ENCODE measurements at places on chromosomes 7 and 10. TPM values are rescaled to one million over a fixed set of nuclear protein-coding genes. Genes with fewer than 3 reads are reported as not detected.

The PDGFA gene
- 16.1 TPM for total RNA-seq

DNA sequence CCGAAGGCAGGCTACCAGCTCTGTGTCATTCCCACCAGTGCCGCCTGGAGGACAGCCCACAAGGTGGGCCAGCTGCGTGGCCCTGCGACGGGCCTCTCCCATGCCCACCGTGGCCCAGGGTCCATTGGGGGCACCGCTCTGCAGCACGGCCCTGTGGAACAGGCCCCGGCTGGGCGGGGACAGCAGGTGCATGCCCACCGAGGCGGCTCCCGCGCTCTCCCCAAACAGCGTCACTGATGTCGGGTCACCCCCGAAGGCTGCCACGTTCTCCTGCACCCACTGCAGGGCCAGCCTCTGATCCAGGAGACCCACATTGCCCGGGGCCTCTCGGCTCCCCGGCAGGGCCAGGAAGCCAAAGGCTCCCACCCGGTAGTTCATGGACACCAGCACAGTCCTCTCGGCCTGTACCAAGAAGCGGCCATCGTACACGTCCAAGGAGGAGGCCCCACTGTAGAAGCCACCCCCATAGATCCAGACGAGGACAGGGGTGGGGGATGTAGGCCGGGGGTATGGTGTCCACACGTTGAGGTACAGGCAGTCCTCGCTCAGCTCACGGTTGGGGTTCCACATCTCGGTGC is 2.3 kb downstream of the ACHE start:
- H3K4me3 ChIP-seq = no peak overlapping the region
- no peak for DNase-seq
- H3K27me3 ChIP-seq = peaks cover 17% of the 10 kb centered on the region
- peaks cover 35% of the 10 kb centered on the region for H3K4me1 ChIP-seq

DNA sequence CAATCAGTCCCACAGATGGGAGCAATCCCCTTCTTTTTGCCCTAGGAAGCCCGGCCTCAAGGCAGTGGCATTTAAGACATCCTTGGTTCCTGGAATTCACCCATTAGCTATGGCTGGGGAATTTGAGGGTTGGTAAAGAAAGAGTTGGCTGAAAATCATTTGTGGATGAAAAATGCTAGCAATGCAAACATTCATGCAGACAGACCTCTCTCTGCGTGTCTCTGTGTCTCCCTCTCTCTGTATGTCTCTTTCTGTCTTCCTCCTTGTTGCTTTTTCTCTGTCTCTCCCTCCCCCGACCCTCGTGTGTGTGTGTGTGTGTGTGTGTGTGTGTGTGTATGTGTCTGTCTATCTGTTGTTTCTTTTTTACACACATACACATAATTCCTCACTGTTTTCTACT is 19.4 kb downstream of the LDB3 start:
- H3K27ac ChIP-seq = no peak overlapping the region
- no peak overlapping the region for H3K4me3 ChIP-seq
- H3K4me1 ChIP-seq = no peaks in the 10 kb centered on the region
- no peak for DNase-seq

GRCh38 chr10:54094321-54094720 is 706.7 kb downstream of the PCDH15 start:
- no peaks in the 10 kb centered on the region for H3K27me3 ChIP-seq
- no peaks in the 10 kb centered on the region for H3K36me3 ChIP-seq
- H3K4me3 ChIP-seq = no peak overlapping the region
- no peak overlapping the region for H3K27ac ChIP-seq
- no peak for DNase-seq

The LRRN3 gene
- total RNA-seq = not detected

DNA sequence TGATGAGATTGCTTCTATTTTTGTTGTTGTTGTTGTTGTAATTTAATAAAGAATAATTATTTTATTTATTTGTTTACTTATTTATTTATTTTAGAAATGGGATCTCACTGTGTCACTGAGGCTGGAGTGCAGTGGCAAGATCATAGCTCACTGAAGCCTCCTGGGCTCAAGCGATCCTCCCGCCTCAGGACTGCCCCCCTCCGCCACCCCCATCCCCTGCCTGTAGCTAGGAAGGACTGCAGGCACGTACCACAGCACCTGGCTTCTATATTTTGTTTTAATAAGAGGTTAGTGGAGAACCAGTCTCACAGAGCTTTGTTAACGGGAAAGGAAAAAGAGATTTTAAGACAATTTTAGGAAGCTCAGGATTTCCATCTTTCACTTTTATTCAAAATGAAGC is 19.5 kb upstream of the SMC3 start:
- H3K36me3 ChIP-seq = no peaks in the 10 kb centered on the region
- H3K27ac ChIP-seq = no peak overlapping the region
- H3K4me1 ChIP-seq = peaks cover 3% of the 10 kb centered on the region
- H3K4me3 ChIP-seq = no peak overlapping the region

- H3K36me3 ChIP-seq = no peaks in the 10 kb centered on the region
- DNase-seq = no peak
- H3K4me1 ChIP-seq = no peaks in the 10 kb centered on the region
Observed at GRCh38 chr10:129090618-129091366, 376.2 kb upstream of the MGMT start.

The TSPAN12 gene
- total RNA-seq = 7.2 TPM

DNA sequence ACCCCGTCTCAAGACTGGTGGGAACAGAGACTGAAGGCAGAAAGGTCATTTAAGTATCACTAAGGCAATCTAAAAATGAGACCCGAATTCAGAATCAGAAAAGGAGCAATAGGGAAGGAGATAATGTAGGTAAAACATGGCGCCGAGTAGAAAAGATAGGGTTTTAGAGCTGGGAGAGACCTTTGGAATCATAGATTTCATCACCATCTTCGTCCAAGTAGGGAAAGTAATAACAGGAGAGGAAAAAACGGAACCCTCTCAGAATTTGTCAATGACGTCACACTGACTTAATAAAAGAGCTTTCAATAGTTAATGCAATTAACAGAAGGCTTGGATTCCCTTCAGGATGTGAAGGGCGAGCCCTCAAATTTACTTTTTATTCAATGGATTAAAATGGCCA is 1.0 kb upstream of the UBN2 start:
- no peaks in the 10 kb centered on the region for H3K36me3 ChIP-seq
- H3K4me1 ChIP-seq = peaks cover 25% of the 10 kb centered on the region
- DNase-seq = no peak
- no peak overlapping the region for H3K27ac ChIP-seq
- no peaks in the 10 kb centered on the region for H3K27me3 ChIP-seq

GRCh38 chr7:133511252-133511651 is 258.4 kb downstream of the EXOC4 start:
- no peak overlapping the region for H3K4me3 ChIP-seq
- no peaks in the 10 kb centered on the region for H3K27me3 ChIP-seq

The WIPF3 gene
- 3.3 TPM for total RNA-seq

- H3K4me3 ChIP-seq = no peak overlapping the region
- no peaks in the 10 kb centered on the region for H3K36me3 ChIP-seq
- H3K4me1 ChIP-seq = no peaks in the 10 kb centered on the region
- H3K27ac ChIP-seq = no peak overlapping the region
- H3K27me3 ChIP-seq = no peaks in the 10 kb centered on the region
- peak; percentile 19 for DNase-seq
Observed at GRCh38 chr7:154789404-154789803, 213.5 kb downstream of the PAXIP1 start.

DNA sequence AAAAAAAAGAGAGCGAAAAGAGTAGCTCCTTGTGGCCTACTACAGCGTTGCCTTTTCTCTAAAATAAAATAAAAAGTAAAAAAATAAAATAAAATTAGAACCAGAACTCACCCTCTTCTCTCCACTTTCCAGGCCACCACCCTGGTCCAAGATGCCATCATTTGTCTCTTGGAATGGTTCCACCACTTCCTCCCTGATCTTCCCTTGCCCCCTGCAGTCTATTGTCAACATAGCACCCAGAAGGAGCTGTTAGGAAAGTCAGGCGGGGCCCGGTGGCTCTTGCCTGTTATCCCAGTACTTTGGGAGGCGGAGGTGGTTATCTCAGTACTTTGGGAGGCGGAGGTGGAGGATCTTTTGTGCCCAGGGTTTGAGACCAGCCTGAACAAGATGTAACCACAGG is 7.6 kb upstream of the GRID2IP start:
- peak; percentile 66 for DNase-seq
- no peak overlapping the region for H3K4me3 ChIP-seq
- no peaks in the 10 kb centered on the region for H3K36me3 ChIP-seq
- H3K27ac ChIP-seq = no peak overlapping the region

DNA sequence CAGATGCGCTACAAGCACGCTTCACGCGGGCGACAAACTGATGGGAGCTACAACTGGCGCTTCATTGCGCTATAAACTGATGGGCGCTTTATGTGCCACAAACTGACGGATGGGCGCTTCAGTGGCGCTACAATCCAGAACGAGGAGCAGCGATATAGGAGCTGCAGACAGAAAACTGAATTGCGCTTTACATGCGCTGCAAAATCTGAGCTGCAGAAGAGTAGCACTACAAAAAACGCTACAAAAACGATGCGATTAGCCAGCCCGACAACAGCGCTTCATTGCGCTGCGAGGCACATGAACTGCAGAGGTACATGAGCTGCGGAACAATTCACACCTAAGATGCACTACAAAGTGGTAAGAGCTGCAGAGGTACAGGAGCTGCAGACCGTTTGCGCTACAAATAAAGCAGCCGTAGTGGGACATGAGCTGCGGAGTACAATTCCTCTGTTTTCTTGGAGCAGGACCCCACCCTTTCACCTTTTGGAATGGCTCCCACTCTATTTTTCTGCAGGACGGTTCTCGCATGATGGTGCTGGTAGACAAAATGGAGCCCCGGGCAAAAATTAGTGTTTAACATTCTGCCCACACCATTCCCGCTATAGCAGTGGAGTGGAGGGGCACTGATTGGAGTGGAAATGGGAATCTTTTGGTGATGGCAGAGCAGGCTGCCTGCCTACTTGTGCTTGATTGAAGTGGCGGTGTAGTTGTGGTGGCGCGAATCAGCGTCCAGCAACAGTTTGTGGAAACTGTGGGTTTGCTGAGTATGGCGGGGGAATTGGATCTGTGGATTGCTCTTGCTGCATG is 1.2 kb upstream of the SGCE start:
- no peaks in the 10 kb centered on the region for H3K36me3 ChIP-seq
- no peaks in the 10 kb centered on the region for H3K27me3 ChIP-seq
- peak overlapping the region; percentile 96 for H3K4me3 ChIP-seq
- DNase-seq = peak; percentile 50
- peak overlapping the region; percentile 51 for H3K27ac ChIP-seq

DNA sequence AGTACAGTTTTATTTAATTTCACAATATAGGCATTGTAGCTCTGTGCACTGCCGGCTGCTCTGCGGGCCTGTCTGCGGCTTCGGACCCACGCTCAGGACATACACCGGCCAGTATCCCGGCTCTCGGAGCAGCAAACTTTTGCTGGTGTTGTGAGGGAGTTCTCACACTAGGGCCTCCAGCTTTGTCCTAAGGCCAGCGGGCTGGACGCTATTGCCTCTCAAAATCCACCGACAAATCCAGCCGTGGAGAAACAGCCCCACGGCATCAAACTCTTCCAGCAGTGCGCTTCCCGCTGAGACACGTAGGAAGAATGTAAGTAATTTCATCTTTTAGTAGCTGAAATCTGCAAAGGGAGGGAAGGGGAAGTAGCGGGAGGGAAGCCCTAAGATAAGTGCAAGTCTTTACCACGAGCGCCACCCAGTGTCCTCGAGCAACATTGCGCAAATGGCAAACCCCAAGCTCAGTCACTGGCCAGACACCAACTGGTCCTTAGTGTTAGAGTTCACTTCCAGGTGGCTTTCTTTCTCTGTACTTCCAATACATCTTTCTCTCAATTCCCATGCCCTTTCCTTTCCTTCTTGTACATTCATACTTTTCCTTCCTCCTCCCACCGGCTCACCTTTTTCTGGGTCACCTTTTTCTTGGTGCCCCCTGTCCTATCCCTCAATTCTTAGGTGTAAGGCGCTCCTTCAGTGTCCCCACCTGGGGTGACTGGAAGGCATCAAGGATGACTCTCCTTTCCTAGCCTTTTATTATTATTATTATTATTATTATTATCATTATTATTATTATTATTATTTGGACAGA is 3.0 kb upstream of the DLX5 start:
- peak overlapping the region; percentile 66 for H3K4me3 ChIP-seq
- H3K27me3 ChIP-seq = no peaks in the 10 kb centered on the region
- peaks cover 4% of the 10 kb centered on the region for H3K4me1 ChIP-seq
- no peak overlapping the region for H3K27ac ChIP-seq
- DNase-seq = peak; percentile 83
- no peaks in the 10 kb centered on the region for H3K36me3 ChIP-seq

GRCh38 chr7:91397096-91397495 is 132.9 kb downstream of the FZD1 start:
- H3K4me3 ChIP-seq = no peak overlapping the region
- DNase-seq = no peak
- H3K27ac ChIP-seq = no peak overlapping the region
- no peaks in the 10 kb centered on the region for H3K36me3 ChIP-seq

The FAM20C gene
- 87.9 TPM for total RNA-seq

GRCh38 chr7:2736411-2736914 is 48.5 kb downstream of the AMZ1 start:
- H3K36me3 ChIP-seq = peaks cover 4% of the 10 kb centered on the region
- H3K4me3 ChIP-seq = no peak overlapping the region
- no peak overlapping the region for H3K27ac ChIP-seq
- H3K27me3 ChIP-seq = no peaks in the 10 kb centered on the region

- H3K36me3 ChIP-seq = no peaks in the 10 kb centered on the region
- DNase-seq = no peak
- peaks cover 4% of the 10 kb centered on the region for H3K4me1 ChIP-seq
- no peak overlapping the region for H3K4me3 ChIP-seq
- H3K27ac ChIP-seq = no peak overlapping the region
Observed at GRCh38 chr7:2299131-2299829, 15.0 kb downstream of the SNX8 start.

GRCh38 chr7:140542228-140542603 is 62.9 kb upstream of the MKRN1 start:
- no peaks in the 10 kb centered on the region for H3K36me3 ChIP-seq
- H3K4me1 ChIP-seq = peaks cover 23% of the 10 kb centered on the region
- no peaks in the 10 kb centered on the region for H3K27me3 ChIP-seq
- peak overlapping the region; percentile 96 for H3K27ac ChIP-seq
- H3K4me3 ChIP-seq = peak overlapping the region; percentile 64

The NXPH1 gene
- total RNA-seq = not detected

DNA sequence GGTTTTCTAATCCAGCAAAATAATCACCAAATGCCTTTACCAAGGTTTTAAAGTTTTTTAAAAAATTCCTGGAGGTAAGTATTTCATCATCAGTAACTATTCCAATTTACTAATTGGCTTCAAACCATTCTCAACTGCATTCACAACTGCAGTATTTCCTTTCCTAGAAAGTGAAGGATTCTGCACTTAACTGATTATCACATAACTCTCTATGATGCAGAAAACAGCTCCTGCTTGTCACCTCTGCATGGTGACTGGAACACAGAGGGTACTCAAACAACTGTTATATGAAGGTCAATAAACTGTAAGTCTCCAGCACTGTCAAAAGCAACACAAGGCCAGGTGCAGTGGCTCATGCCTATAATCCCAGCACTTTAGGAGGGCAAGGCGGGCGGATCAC is 42.6 kb downstream of the SRPK2 start:
- H3K4me1 ChIP-seq = peaks cover 6% of the 10 kb centered on the region
- no peak overlapping the region for H3K27ac ChIP-seq
- H3K4me3 ChIP-seq = no peak overlapping the region
- DNase-seq = no peak
- H3K36me3 ChIP-seq = no peaks in the 10 kb centered on the region
- no peaks in the 10 kb centered on the region for H3K27me3 ChIP-seq

Data from PC-3 (cell line).